M059J (cell line): ENCODE measurements at places on chromosomes 11 and 22. TPM values are rescaled to one million over a fixed set of nuclear protein-coding genes. Genes with fewer than 3 reads are reported as not detected.

Gene ALDH3B1
- 11.0 and 16.8 TPM in 2 replicates for total RNA-seq

Gene SELENOH
- total RNA-seq, result 275 and 279 TPM in 2 replicates

Gene OR52I1
- total RNA-seq, result not detected in 2 replicates

Gene RNF214
- total RNA-seq, result 7.8 and 7.9 TPM in 2 replicates

Gene BTBD18
- not detected in 2 replicates for total RNA-seq

Gene HPX
- not detected in 2 replicates for total RNA-seq

Gene UPK3A
- total RNA-seq, result not detected in 2 replicates

Gene LINC01488
- not detected in 2 replicates for total RNA-seq

Gene FAM118A
- 4.1 and 9.8 TPM in 2 replicates for total RNA-seq

Gene DEFB131B
- total RNA-seq, result not detected in 2 replicates

Gene EIF1AD
- total RNA-seq, result 46.0 and 46.9 TPM in 2 replicates

Gene CARD10
- total RNA-seq, result 8.3 and 10.6 TPM in 2 replicates

Gene IGLL5
- not detected in 2 replicates for total RNA-seq

Gene MS4A3
- total RNA-seq, result not detected in 2 replicates

Gene PUS3
- 18.6 and 30.0 TPM in 2 replicates for total RNA-seq

Gene SYCE3
- total RNA-seq, result not detected in 2 replicates

Gene OR52N2
- total RNA-seq, result 0.12 TPM in 1 of 2 replicates, not detected in the other

Gene SPECC1L
- 13.9 and 22.4 TPM in 2 replicates for total RNA-seq

Gene USP28
- total RNA-seq, result 29.7 and 39.0 TPM in 2 replicates

Gene SERPING1
- total RNA-seq, result 13.0 and 17.0 TPM in 2 replicates

Gene RASGRP2
- 0.42 TPM in 1 of 2 replicates, not detected in the other for total RNA-seq

Gene PRR33
- not detected in 2 replicates for total RNA-seq

Gene C11orf65
- total RNA-seq, result 1.9 TPM in 1 of 2 replicates, not detected in the other

Gene BUD13
- 18.5 and 26.4 TPM in 2 replicates for total RNA-seq

Gene SLC22A9
- total RNA-seq, result not detected in 2 replicates

Gene FBLN1
- 23.9 and 34.9 TPM in 2 replicates for total RNA-seq

Gene IGSF22
- not detected in 2 replicates for total RNA-seq

Gene ATP6V1E1
- 128 and 160 TPM in 2 replicates for total RNA-seq

Gene ALX4
- 7.0 and 9.9 TPM in 2 replicates for total RNA-seq

Gene GLYAT
- not detected in 2 replicates for total RNA-seq

Gene OR8D1
- total RNA-seq, result not detected in 2 replicates
